ENCODE measurements at places on chromosomes 2 and 18.

DNA sequence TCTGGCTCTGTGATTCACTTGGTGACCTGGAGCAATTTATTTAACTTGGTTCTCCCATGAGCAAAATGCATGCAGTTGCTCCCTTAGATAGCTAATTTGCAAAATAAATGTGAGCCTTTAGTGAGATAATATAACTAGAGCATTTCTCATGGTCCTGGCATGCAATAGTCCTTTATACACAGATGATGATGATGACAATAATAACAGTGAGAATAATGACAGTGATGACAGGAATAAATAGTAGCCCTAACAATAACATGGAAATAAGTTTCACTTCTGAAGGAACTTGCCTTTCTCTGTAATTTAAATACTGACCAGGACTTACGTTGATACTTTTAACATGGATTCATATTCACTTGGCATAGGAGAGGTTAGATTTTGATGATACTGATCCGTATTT lies 49.2 kb downstream of the LPIN1 start:
- DNase-seq, result no peak

- DNase-seq, result no peak
These were observed 99.0 kb downstream of the MGAT5 start for GRCh38 chr2:134352844-134353243.

GRCh38 chr2:217479566-217479965 lies 523.2 kb downstream of the TNS1 start:
- DNase-seq, result no peak

- no peak for DNase-seq
These were observed 31.6 kb downstream of the MOGAT1 start for GRCh38 chr2:222703091-222703490.

- no peak for DNase-seq
These were observed 20.7 kb downstream of the ALPK2 start for GRCh38 chr18:58608216-58608615.

DNA sequence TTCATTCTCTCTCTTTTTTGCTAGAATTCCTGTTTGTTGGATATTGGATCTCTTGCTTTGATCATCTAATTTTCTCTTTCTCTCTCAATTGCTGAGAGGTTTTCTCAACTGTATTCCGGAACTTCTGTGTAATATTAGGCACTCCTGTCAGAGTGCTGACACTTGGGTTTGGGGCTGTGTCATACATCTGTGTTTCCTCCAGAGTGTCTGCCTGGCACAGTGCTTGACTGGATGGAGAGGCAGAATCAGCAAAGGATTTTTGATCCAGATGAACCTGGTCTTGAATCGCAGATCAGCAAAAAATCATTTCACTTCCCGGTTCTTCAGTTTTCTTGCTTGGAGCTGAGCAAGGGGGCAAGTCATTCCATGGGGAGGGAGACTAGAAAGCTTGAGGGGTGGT lies 87.7 kb upstream of the CXCR4 start:
- no peak for DNase-seq

- no peak for DNase-seq
These were observed 50.4 kb downstream of the C1QL2 start for GRCh38 chr2:119108186-119108585.

- DNase-seq, result no peak
These were observed 1.5 kb upstream of the AMMECR1L start for GRCh38 chr2:127887082-127887775.

- DNase-seq, result no peak
These were observed 3.0 kb downstream of the GPR55 start for GRCh38 chr2:230921806-230922595.

- peak; percentile 16 for DNase-seq
These were observed 17.9 kb downstream of the CAPN10 start for GRCh38 chr2:240604291-240604938.

DNA sequence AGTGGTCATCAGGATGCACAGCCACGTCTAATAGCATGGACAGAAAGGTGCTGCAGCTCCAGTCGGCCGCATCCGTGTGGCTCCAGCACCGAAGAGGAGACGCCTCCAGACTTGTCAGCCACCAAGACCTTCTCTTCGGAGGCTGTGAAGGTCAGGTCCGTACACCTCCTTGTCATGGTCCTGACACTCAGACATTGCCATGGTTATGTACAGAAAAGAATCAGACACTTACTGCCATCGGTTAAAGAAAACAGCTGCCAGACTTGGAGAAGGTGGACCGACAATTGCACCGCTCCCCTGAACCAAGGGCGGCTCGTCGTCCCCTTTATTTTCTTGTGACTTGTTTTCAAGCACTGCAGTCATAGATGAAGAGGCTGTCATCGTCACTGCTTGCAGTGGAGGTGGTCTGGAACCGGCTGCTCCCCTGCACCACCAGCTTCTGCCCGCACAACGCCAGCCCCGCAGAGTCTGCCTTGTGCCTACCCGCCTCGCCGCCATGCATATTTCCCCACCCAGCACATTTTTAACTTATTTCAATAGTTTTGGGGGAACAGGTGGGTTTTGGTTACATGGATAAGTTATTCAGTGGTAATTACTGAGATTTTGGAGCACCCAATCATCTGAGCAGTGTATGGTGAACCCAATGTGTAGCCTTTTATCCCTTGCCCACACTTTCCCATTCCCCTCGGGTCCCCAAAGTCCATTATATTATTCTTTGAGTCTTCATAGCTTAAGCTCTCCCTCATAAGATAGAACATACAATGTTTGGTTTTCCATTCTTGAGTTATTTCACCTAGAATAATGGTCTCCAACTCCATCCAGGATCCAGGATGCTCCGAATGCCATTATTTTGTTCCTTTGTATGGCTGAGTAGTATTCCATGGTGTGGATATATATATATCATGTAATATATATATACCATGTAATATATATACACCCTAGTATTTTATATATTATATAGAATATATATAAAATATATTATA lies 18.1 kb downstream of the FBXO48 start:
- DNase-seq, result no peak

GRCh38 chr2:231382116-231382515 lies 13.4 kb upstream of the B3GNT7 start:
- no peak for DNase-seq

DNA sequence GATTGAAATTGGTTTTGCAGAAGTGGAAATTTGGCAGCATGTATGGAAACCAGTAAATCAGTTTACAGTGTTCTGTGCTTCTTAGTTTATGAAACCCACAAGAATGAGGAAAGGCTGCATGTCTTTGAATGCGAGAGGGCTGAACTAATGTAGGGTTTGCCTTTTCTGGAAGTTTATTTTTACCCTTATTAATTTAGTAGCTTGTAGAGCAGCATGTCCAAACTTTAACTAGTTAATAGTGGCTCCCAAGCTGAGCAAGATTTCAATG lies 50.4 kb downstream of the LDLRAD4 start:
- DNase-seq, result no peak

GRCh38 chr18:3508576-3509549 lies 58.9 kb downstream of the TGIF1 start:
- no peak for DNase-seq

All from retinal pigment epithelial cell (primary cell).